ENCODE measurements at places on chromosomes 2 and 18.
A peak's percentile ranks its signal among the peaks of the same experiment; 100 is the strongest.

DNA sequence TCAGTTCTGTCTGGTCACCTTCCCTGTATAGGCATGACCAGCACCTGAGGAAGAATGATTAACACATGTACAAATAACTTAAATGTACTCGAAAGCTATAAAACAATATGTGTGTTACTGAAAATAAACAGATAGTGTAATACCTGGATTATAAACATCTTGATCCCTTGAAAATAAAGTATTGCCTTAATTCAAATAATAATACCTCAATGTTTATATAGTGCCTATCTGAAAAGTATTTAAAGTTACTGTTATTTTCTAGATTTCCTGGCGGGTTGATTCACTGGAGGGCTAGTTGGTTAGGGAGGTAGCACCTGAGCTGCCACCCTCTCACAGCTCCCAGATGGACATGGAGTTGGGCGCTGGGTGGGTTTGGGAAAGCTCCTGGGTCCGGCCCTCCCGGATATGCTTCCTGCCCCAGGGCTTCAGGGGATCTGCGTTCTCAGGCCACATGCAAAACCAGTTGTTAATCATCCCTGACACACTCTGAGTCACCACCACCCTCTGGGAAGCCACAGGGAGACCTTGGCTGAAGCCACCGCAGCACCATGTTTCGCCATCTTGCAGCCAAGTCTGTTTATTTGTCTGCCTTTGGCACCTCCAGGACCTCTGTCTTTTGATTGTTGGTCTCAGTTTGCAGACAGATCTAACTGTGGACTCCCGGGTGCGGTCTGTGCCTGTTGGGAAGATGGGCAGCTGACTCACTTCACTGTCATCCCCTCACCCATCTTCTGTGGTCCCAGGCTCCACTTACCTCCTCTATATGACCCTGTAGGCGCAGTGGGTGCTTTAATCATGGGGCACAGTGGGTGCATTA lies 35.3 kb downstream of the RAB31 start:
- peak; percentile 43 for DNase-seq

DNA sequence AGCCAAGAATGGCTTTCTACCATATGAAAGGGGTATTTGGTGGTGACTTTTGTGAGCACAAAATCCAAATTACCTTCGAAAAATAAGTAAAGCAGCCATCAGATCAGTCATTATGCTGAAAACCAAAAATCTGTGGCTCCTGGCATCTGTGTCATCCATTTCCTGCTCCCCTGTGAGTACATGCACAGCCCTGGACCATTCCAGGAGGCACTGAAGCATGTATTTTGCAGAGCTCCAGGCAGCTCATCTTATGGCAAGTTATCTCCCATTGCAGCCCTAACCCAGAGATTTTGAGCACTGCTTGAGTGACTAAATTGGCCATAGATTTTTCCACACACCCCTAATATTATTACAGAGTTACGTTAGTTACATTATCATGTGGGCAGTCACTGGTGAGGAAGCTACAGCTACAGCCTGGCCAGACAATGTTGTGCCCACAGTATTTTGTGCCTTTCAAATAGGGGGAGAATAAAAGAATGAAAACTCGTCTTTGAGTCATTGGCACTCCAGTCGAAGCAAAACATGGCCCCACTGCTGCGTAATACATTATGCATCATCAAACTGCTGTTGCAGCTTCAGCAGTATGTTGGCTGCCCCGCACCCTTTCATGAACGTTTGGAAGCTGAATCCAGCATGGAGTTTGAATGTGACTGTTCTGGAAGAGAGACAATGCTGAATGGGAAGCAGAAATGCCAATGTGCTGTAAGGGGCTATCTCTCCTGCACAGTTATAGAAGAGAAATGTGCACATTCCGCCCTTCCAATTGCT lies 702.2 kb downstream of the RNF144A start:
- DNase-seq = no peak

GRCh38 chr2:20660506-20661420 lies 6.2 kb upstream of the GDF7 start:
- no peak for DNase-seq

GRCh38 chr2:216405588-216405987 lies 6.7 kb upstream of the SMARCAL1 start:
- DNase-seq = no peak

DNA sequence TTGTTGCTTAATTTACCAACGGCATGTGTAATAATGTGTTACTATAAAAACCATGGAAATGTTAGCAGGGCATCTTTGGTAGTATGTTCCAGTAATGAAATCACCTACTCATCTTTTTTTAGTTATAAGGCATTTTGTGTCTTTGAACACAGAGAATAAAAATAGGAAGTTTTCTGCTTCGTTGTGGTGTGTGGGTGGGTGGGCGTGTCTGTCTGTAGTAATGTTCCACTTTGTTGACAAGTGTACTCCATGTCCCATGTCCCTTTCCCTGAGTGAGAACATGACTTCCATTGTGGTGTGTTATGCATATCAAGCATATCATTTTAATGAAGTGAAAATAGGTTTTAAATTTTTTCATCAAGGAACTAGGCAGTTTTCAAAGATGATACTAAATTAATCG lies 149.3 kb downstream of the VWC2L start:
- DNase-seq = no peak

- no peak for DNase-seq
These were observed 413.6 kb upstream of the CYRIA start for GRCh38 chr2:17079262-17079661.

DNA sequence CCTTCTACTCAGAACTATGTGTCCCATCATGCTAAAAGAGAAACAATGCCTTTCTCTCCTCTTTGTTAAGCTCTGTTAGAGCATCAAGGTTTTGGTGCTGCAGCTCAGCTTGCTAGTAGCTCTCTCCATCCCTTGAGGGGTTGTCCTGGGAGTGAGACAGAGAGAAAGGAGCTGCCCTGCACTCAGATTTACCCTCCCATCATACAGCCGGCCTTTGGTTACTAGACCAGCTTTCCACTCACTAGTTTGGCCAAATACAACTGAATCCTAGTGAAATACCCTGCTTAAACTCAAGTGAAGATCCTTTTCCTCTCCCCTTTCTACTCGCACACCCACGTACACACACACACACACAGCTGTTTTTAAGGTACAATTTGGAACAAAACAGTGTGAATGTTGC lies 2.3 kb upstream of the CHN1 start:
- no peak for DNase-seq

GRCh38 chr2:212549463-212549862 lies 10.9 kb upstream of the ERBB4 start:
- DNase-seq = no peak
